ENCODE measurements at places on chromosomes 6 and 20. TPM values are rescaled to one million over a fixed set of nuclear protein-coding genes. Genes with fewer than 3 reads are reported as not detected.
A peak's percentile ranks its signal among the peaks of the same experiment; 100 is the strongest.

TNFRSF6B gene
- 8.9 TPM for total RNA-seq

GRCh38 chr6:148928811-148929210 is 182.0 kb downstream of the UST start:
- no peak for DNase-seq

LRFN2 gene
- 0.64 TPM for total RNA-seq

DNA sequence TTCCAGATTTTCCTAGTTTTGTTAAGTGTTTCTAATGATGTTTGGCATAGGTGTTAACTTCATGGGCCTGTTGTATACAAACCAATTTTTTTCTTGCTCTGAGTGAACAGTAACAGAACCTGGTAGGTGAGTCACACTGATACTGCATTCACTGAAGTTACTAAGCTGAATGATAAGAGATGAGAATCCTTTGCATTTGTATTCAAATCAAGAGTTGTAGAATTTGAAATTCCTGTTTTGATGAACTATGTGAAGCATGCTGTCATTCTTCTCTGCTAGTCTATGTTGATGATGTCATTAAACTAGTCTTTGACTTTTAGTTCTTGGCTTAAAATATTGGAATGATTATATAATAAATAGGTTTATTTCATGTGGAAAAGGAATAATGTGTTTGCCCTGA is 37.9 kb downstream of the PTPRA start:
- DNase-seq: no peak

DNA sequence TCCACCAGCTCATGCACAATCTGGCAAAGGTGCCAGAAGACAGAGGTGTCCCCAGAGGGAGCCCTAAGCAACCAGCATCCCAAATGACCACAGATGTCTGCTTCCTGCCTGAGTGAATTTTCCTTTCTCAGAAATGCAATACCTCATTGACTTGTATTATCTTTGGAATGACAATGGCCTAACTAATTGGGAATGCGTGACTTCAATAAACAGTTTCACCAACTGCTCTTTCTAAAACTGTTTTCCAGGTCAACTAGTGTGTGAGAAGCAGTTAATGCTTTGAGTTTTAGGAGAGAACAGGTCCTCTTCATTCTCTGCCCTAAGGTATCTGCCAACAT is 108.9 kb upstream of the SNX9 start:
- DNase-seq: no peak

GLP1R gene
- total RNA-seq: not detected

GRCh38 chr20:53982624-53983023 is 87.8 kb downstream of the BCAS1 start:
- no peak for DNase-seq

DNA sequence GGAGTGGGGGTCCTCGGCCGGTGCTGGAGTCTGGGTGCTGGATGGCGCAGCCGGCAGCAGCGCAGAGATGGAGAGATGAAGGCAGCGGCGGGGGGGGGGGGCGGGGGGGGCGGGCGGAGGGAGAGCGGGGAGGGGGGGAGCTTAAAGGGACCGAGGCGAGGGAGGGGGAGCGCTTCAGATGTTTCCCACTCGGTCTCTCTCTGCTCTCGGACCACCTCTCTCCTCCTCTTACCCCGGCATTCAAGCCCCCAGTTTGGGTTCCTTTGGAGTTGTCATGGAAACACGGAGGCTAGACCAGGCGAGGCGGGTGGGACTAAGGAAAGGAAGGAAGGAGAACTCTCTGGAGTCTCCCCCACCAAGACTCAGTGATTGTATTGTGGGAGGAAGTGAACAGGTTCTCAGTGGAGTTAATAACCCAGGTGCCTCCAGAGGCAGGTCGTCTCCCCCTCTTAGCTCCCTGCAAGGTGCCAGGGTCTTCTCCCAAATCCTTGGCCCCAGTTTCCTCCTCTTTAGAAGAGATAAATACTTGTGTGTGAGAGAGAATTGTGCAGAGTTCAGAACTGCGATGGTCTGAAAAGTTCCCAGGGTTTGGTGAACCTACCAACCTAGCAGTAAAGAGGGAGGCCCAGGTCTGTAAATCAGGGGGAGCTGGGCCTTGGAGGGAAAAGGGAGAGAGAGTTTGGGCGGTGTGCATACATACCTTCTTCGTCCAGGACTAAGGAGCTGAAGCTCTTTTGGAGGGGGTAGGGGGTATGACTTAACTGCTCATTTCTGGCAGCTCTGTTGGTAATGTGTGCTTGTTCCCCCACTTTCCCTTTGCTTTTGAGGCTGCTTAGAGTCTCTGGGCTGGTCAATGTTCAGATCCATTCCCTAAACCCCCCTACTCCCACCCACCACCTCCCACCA is at the start of gene PRRT1:
PRRT1 (minus strand) TSS at position 77 of the 906 bp plus-strand sequence. CDS start 112 bp downstream, outside the sequence.
- no peak for DNase-seq

HFE gene
- 12.0 TPM for total RNA-seq

DNA sequence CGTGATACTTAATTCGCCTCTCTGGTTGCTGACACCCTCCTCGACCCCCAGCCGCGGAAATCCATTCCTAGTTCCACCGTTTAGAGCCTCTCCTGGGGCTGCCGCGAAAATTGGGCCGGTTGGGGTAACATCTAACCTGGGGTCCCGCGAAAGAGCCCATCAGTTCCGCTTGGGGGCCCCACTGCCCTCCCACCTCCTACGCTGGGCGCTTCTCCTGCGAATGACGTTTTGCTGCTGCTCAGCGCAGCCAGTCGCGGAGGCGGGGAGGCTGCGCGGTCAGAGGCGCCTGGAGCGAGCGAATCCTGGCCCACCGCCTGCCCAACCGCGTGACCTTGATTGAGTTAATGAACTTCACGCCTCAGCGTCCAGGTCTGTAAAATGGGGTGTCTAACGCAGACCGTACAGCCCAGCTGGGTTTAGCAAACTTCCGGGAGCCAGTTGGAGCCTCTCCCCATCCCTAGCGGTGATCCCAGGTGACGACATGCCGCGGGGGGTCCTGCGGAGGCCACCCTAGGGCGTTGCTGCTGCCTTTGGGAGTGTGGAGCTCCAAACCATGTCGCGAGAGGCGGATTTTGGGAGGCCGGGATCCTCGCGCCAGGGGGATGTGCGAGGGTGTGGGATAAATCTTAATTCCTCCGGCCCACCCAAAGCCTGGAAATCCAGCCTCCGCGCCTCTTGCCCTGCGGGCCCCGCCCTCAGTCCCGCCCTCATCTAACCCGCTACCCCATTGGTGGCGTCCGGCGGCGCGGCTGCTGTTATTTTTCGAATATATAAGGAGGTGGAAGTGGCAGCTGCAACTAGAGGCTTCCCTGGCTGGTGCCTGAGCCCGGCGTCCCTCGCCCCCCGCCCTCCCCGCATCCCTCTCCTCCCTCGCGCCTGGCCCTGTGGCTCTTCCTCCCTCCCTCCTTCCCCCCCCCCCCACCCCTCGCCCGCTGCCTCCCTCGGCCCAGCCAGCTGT is at the start of gene CDC25B:
CDC25B (plus strand) TSS at position 800 of the 958 bp plus-strand sequence. CDS start 222 bp downstream, outside the sequence.
- DNase-seq: peak; percentile 99

CST7 gene
- total RNA-seq: 1.8 TPM

ZSCAN23 gene
- 1.2 TPM for total RNA-seq

HECA gene
- 42.1 TPM for total RNA-seq

DNA sequence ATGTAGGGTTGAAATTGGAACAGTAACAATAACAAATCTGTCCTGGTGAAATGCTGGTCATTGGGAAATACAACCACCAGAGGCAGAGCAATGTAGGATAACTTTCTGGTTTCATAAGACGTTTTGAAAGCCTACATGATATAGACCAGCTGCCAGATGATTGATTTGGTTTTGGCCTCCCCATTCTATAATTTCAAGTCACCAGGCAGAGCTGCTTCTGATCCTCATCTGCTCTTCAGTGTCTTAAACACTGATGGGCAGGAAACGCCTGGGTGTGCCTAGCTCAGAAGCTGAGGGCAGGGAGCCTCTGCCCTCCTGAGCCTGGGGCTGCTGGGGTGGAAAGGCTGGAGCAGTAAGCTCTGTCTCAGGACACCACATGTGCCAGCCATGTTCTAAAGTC is 24.5 kb downstream of the DHX35 start:
- DNase-seq: no peak

VWA7 gene
- total RNA-seq: 11.8 TPM

DNA sequence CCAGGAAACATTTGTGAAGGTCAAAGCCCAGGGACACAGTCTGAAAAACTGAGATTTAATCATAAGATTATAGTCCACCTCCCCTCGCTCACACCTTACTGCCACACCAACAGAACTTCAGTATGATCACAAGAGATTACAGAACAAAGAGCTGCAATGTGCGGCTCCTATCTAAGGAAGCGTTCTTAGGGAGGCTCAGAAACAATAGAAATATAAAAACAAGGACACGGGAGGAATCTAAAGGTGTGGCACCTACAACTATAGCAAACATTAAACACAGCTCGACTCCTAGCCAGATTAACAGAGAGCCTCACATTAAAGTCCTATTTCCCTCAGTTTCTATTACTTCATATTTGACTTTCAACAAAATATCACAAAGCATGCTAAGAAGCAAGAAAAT is 40.4 kb upstream of the THEMIS start:
- DNase-seq: no peak

HLA-DMA gene
- total RNA-seq: 11.8 TPM

AVP gene
- not detected for total RNA-seq

DNA sequence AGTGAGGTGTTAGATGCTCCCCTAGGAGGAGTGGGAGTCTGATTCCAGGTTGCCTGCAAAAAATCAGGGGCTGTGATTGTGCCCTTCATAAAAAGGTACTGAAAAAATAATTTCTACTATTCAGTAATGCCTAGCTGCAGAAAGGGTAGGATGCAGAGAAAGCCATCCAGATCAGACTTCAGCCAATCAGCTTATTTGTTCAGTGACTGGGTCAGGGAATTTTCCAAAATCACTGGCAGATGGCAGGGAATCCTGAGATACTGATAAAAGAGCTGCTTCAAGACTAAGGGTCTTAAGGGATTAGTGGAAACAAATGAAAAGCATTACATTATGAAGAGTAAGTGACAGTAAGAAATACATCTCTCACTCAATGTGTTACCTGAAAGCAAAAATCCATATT is 42.8 kb upstream of the MTRF1L start:
- DNase-seq: no peak

DNA sequence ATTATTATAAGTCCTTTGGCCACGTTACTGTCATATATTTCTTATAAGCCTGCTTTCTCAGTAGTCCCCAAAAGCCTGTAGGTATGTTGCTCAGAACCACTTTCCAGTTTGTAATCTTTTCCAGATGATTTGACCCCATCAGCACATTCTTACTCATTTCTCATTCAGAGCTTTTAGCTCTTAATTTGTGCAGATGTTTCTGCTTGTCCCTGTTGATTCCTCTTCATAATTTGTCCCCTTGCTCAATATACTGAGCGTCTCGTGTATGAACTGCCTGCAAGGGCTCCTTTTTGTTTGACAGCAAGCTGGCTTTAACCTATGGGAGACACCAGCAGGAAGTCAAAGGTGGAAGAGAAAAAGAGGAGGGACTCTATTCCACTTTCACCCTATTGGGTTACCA is 733.8 kb upstream of the GJE1 start:
- no peak for DNase-seq

DNA sequence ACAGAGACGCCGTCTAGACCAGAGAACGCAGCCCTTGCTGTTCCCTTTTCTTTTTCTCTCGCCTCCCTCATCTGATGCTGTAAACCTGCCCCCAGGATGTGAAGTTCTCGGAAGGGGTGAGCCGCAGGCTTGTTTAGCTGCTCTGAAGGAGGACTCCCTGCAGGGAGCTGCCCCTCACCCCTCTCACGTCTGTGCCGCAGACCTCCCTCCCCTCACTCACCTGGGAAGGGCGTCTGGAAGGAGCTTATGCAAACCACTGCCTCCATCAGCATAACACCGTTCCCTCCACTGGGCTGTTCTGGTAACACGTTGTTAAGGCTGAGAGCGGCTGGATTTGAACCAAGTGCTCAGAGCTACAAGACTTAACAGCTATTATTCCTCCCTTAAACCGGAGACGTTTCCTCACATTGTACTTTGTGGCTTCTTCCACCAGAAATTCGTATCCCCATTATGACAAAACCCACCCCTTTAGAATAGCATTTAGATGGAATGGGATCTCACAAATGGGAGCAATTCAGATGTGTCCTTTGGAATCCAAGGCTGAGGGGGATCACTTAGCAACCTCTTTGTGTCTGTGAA is 99.8 kb downstream of the SMOC2 start:
- no peak for DNase-seq

DNA sequence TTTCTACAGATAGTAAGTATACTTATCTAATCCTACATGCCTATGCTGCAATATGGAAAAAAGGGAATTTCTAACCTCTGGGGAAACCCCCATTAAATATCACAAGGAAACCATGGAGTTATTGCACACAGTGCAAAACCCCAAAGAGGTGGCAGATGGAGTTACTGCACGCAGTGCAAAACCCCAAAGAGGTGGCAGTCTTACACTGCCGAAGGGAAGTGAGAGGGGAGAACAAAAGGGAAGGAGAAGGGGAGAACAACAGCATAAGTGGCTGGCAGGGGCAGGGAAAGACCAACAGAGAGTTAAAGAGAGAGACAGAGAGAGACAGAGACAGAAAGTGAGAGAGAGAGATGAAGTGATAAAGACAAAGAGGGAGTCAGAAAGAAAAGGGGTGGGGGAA is 43.8 kb upstream of the EIF2S2 start:
- no peak for DNase-seq

DDO gene
- 3.5 TPM for total RNA-seq

DNA sequence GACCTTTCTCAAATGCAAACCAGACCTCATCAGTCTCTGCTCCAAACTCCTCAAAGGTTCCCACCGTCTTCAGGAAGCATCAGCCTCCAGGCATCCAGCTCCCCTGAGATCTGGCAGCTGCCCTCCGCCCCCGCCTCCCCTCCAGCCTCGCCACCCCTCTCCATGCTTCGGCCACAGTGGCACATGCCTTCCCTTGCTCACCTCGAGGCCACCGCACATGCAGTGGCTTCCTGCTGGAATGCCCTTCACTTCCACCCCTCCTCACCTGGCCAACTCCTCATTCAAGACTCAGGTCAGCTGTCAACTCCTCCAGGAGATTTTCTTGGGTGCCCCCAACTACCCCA is 13.4 kb downstream of the KIAA1755 start:
- no peak for DNase-seq

- DNase-seq: no peak
These were observed 79.7 kb upstream of the FYN start for GRCh38 chr6:111952821-111953540.

DDX27 gene
- total RNA-seq: 28.3 TPM

CCN6 gene
- not detected for total RNA-seq

MYH7B gene
- total RNA-seq: 1.3 TPM

DNA sequence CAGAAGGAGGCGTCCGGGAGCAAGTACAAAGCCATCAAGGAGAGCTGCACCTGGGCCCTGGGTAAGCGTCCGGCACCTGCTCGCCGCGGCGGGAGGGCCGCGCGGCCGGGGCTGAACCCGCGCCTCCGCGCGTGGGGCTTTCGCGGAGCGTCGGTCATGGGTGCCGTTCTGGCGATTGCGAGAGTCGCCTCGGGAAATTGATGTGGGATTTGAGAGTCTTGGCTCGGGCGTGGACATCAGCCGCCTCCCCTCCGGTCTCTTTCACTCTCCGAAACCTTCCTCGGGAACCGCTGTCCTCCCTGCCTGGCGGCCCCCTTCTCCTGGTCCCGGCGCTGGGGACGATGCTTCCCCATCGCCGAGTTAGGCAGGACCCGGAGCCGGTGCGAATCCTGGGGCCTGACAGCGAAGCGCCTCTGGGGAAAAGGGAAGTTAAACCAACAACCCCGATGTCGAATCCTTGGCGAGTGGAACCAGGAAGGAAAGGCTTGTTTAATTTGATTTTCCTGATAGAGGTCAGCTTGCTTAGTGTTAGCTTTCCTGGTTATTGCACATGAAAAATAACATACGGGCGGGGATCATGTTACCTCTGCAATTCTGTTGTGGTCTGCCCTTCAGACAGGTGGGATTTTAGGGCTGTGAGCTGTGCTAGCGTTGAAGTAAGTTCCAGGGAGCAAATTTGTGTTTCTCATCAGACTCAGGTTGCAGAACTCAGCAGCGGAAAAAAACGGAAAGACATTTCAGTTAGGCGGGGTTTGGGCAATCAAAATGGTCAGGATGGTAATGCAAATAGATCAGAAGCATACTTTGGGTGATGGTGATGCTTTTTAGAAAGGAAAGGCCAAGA is 594 bp downstream of the ARFGEF3 start:
- DNase-seq: no peak

MAP1LC3A gene
- total RNA-seq: 42.8 TPM

All from left colon (tissue), 2 donors.